Right lung (tissue), 10 donors: ENCODE measurements at places on chromosomes 7 and 10. TPM values are rescaled to one million over a fixed set of nuclear protein-coding genes. Genes with fewer than 3 reads are reported as not detected.

- DNase-seq = peak; percentile 78
These were observed 666 bp upstream of the MAP3K8 start for GRCh38 chr10:30433306-30433729.

TRAPPC14 gene
- polyA plus RNA-seq = 16.0 TPM

ZNF467 gene
- 38.1 TPM for polyA plus RNA-seq

DNA sequence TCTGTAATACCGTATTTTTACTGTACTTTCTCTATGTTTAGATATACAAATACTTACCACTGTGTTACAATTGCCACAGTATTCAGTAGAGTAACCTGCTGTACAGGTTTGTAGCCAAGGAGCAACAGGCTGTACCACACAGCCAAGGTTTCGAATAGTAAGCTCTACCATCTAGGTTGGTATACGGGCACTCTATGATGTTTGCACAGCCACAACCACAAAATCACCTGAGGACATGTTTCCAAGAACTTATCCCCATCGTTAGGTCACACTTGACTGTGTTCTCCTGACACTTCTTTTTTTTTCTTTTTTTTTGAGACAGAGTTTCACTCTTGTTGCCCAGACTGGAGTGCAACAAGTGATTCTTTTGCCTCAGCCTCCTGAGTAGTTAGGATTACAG lies 134.6 kb upstream of the TRIM24 start:
- no peak for DNase-seq

DNA sequence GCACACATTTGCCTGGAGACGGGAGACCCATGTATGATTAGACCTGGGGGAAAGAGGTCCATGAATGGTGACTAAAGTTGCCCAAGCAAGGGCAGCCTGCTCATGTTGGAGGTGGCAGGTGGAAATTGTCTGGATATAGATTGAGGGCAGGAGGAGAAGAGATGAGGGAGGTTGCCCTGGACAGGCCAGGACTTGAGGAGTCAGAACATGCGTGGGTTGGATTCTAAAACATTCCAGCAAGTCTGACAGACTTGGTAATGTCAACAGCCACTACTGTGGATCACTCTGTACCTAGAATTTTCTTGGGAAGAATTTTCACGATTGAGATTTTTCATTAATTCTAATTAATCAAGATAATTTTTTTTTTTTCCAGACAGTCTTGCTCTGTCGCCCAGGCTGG lies 19.1 kb upstream of the SVOPL start:
- no peak for DNase-seq

SLC13A1 gene
- not detected for polyA plus RNA-seq

DNA sequence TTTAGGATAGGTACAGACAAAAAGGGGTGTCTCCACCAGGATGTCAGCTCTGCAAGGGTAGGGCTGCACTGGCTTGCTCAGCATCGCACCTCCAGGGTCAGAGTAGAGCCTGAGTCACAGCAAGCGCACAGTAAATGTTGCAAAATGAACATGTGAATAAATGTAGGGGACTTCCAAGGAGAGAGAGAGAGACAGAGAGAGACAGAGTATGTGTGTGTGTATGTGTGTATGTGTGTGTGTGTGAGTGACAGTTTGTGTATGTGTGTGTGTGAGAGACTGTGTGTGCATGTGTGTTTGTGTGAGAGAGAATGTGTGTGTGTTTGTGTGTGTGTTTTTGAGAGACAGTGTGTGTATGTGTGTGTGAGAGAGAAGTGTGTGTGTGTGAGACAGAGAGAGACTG lies 163.3 kb downstream of the RPS24 start:
- no peak for DNase-seq

DNA sequence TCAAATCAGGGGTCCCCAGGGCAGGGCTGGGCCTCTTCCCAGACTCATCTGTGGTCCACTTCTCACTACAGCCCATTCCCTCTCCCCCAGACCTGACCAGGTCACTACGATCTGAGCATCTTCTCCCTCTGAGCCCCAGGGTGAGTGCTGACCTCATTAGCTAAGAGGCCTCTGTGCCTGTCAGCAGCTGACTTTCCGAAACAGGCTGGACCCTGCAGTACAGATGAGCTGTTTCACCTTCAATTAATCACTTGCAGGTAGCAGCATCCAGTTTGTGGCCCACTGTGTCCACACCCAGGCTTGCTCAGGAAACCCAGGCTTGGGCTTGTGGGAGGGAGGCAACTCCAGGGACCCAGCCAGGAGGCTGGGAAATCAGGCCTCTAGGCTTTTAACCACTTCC lies 24.3 kb downstream of the SRRM3 start:
- DNase-seq = no peak

TMEM184A gene
- 2.3 TPM for polyA plus RNA-seq

DNA sequence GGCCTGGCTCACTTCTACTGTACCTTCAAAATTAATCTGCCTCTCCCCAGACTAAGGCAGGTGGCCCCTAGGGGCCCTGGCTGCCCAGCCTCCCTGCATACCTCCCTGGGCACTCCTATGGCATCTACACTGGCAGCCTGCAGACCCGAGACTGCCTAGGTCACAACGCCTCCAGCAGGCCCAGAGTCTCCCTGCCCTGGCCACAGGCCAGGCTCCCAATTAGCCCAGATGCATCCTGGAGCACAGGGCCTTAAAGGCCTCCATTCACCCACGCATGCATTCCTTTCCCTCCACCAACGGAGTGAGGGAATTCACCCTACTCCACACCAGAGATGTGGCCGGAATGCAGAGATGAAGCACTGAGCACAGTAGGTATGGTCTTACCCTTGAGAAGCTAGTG lies 1.9 kb downstream of the CHAT start:
- DNase-seq = no peak

DNA sequence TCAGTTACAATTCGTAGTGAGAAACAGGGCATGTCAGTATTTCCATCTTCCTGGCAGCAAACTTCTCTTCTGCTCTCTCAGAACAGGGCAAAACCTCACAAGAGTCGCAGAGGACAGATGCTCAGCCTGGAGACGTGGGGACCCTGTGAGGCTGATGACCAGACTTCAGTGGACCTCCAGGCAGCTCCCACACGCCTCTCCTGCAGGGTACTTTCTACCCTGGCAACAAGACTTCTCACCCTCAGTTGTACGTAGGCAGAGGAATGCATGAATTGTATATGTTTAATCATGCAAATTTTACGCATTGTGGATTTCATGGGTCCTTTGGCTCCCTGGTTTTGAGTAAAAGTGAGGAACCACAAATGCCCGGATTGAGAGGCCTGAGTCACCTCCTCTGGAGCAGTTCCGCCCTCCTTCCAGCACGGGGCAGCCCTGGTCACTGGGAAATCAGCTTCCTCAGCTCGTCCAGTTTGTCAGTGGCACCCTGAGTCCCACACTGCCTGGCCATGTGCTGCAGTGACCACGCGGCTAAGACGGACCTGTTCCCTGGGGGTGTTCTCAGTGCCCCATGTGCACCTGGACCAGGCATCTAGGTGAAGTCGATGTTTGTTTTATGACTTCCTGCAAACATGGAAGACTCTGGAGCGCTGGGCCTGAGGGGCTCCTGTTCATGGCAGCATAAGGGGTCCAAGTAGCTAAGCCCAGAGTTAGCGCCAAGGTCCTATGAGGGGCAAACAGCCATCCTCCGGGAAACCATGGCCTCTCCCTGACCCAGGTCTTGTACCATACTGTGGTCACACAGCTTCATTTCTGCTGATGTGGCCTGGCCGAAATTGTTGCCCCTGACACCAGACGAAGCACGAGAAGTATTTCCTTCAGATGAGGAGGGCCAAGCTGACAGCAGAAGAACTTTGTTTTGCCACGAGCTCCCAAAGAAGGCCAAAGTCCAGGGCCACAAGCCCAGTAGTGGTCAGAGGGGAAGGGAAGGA lies 165.1 kb downstream of the TNS3 start:
- no peak for DNase-seq

- no peak for DNase-seq
These were observed 24.2 kb downstream of the BAIAP2L1 start for GRCh38 chr7:98376711-98377110.

DNA sequence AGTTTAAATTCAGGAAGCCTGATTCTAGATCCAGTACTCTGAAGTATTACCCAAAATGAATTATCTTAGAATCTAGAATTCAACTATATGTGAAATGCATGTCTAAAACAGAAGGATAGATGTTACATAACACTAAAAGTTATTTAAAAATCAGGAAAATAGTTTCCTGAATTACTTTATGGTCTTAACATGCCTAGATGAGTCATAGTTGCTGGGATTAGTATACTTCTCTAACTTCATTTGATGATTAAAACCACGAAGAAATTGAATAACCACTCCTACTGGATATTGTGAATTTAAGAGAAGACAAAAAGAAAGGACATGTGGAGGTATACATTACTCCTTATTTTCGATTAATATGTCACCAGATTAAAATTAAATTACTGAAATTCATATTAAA lies 65.5 kb downstream of the ATAD1 start:
- no peak for DNase-seq
